ENCODE measurements at places on chromosomes 1 and 21. TPM values are rescaled to one million over a fixed set of nuclear protein-coding genes. Genes with fewer than 3 reads are reported as not detected.

Gene FCAMR
- not detected for total RNA-seq

Gene HPDL
- total RNA-seq, result 0.40 TPM

Gene INTS11
- 97.1 TPM for total RNA-seq

Gene ATAD3C
- total RNA-seq, result 0.47 TPM

Gene ERG
- 10.6 TPM for total RNA-seq

Gene PPCS
- 51.7 TPM for total RNA-seq

Gene FAM76A
- 12.5 TPM for total RNA-seq

Gene TPR
- total RNA-seq, result 53.7 TPM

Gene UBXN11
- total RNA-seq, result 9.1 TPM
